ENCODE measurements at places on chromosomes 12 and 14.

DNA sequence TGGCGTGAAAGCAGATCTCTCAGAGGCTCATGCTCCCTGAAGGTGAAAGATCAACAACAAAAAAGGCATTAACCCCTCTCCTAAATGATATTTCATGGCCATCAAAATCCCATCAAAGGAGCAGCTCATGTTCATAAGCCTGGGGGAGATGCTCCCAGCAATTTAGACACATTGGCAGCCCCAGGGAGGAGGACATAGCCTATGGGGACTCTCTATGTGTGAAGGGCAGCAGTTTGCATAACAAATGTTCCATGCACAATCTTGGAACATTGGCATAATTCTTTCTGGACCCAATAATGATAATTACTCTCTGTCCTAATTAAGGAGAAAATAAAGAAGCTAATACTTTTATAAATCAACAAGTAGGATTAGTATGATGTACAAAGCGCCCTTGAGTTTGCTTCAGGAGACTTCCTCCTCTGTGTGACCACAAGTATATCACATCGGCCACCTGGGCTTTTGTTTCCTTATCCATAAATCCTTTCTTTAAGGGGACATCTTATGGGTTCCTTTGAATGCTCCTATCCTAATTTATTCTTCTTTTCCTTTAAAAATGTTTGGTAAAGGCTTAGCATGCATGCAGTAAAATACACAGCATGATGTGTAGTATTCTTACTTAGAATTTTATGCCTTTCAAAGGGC lies 161.9 kb upstream of the PLEKHG7 start:
- no peak for DNase-seq

DNA sequence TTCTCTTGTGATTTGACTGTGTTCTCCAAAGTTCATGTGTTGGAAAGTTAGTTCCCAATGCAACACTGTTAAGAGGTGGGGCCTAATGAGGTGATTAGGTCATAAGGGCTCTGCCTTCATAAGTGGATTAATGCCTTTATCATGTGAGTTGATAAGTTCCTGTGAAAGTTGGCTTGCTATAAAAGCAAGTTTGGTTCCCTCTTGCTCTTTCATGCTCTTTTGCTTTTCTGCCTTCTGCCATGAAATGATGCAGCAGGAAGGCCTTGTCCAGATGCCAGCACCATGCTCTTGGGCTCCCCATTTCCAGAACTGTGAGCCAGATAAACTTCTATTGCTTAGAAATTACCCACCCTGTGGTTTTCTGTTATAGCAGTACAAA lies 41.9 kb downstream of the SLC16A7 start:
- DNase-seq: no peak

DNA sequence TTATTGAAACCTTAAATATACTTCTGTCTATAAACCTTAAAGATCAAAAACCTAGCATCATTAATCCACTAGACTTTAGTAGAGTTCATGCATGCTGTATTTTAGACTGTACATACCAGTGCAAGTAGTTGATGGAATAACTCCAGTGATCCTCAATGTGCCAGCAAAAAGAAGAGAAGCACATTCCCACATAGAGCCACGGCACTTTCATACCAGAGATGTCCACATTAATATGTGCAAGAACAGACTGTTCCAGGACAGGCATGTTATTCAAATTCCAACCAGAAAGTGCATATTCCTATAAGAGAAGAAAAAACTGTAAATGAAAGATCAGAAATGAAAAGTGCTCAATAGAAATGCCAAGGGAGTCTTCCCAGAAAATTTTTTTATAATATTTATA lies 55.0 kb downstream of the KDM5A start:
- DNase-seq: no peak

GRCh38 chr12:122393817-122394216 lies 28.7 kb downstream of the CLIP1 start:
- DNase-seq: peak; percentile 13

- DNase-seq: no peak
Observed at GRCh38 chr12:23029185-23029584, 404.2 kb downstream of the ETNK1 start.

GRCh38 chr12:53048780-53049401 lies 974 bp upstream of the TNS2 start:
- DNase-seq: no peak

DNA sequence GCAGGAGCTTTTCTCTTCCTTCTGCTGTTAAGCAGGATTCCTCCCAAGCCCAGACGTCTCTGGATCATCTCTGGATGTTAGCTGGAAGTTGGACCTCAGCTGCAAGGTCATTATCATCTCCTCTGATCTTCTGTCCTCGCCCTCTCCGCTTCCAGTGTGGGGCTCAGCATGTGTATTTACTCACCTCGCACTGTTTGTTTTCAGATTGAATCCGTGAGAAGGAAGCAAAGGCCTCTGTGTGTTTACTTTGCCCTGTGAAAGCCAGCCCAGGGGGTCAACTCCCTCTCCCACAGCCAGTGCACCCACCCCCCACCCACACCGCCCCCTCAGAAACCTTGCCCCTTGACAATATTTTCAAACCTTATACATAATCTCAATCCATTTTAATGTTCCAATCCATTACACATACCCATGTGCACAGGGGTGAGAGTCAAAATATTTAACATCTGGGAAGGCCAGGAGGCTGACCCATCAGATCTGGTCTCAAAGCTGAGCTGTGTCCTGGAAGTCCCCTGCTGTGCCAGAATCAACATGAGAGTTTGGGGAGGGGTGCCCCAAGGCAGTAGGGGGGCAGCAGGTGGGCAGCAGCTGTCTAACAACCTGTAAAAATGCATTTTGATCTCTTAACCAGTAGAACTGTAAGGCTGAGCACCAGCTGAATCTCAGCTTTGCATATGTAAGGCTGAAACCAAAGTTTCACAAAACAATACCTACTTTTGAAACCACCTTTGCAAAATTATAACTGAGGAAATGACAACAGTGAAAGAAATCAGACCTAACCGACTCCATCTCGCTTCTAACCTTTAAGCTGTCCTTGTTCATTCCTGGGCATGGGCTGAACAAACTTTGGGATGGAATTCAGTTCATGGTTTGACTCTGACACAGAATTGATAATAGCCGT lies 157.9 kb downstream of the ZNF664 start:
- no peak for DNase-seq

- no peak for DNase-seq
Observed at GRCh38 chr12:84172823-84173424, 739.7 kb downstream of the SLC6A15 start.

GRCh38 chr12:12561371-12562015 lies 1.2 kb downstream of the DUSP16 start:
- no peak for DNase-seq

DNA sequence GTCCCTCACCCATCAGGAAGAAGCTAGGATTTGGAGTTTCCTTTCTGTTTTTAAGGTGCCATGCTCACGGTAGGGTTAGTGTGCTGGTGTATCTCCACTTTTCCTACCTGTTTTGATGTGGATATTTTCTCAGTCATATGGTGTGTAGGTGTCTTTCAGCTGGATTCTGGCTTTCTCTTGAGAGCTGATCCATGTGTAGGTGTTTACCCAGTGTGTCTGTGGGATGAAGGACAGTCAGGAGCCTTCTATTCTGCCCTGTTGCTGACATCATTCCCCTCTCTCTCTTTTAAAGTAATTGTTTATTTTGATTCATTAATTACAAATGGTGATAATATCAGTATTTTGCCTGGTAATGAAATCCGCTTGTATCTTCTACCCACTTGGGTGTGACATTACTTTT lies 22.8 kb downstream of the TMX1 start:
- DNase-seq: no peak

DNA sequence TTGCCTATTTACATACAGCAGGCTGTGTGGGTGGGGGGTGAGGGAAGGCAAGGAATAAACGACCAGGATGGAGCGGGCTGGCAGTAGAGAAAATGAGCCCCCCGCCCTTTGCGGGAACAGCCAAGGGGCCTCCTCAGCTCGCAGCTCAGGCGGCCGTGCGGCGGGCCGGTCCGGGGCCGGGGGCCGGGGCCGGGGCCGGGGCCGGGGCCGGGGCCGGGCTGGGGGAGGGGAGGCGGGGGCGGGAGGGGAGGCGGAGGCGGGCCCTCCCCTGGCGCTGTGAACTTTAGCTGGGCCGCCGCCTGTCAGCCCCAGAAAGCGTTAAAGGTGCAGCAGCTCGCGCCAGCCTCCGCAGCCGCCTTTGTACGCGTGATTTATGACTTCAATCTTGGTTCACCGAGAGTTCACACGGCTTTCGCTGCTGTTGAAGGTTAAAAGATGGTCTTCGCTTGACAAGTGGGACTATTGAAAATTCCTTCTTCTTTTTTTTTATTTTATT lies 28.8 kb downstream of the HOXC4 start:
- DNase-seq: peak; percentile 32

DNA sequence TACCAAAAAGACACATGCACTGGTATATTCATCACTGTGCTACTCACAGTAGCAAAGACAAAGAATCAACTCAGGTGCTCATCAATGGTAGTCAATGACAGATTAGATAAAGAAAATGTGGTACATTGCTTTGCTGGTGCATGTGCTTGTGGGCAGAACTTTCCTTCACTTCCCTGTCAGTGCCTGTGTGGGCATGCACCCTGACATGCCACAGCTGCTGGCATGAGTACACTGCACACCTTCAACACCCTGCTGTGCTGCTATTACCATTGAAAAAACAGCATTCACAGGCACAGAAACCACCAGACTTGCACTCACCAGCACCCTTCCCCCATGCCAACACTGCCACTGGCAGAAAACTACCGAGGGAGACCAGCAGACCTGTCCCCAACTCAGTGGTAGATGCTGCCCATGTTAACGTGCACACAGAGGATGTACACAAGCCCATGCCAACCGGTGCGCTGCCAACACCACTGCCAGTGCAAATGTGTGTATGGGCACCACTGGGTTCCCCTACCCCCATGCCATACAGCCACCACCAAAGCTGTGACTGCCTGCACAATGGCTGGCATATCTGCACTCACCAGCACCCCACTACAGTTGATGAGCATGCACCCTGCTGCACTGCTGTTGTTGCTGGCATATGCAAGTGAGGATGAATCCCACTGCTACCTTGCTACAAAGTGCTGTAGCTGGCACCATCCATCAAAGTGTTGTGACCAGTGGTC lies 57.4 kb downstream of the APOBEC1 start:
- no peak for DNase-seq

- DNase-seq: no peak
Observed at GRCh38 chr14:103734081-103734888, 18.7 kb downstream of the ZFYVE21 start.

GRCh38 chr14:62373944-62374343 lies 611.7 kb downstream of the SNAPC1 start:
- no peak for DNase-seq

DNA sequence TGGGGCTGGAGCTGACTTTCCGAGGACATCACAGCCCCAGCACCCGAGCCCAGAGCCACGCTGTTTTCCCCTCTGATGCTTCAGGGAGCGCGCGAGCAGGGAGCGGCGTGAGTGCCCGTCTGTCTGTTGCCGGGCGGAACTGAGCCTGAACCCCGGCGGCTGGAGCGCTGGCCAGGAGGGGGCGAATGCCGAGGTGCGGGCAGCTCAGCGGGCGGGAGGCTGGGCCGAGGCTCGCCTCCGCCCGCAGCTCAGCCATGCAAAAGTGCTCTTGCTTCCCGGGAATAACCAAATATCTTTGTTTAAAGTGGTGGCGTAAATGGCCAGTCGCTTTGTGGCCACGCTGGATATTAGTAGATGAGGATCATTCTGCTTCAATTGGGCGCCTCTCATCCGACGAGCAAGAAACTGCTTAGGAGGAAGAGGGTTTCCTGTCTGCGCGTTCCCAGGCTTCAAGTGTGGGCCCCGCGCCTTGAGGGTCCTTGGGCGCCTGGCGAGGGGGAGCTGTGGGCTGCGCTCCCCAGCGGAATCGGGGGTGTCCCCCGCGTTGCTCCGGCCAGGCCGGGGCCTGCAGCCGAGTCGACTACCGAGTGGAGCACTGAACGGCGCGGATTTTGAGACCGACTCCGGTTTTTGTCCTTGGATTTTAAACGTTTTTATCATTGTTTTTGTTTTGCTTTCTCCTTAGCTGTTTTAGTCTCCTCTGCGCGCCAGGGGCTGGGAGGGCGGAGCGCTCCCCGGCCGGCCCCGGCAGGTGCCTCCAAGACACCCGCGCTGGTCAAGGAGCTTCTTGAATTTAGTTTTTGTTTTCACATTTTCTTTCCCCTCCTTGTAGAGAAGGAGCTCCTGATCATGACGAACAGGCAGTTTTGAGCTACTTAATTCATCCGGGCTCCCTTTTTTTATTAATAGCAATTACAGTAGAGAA lies 831 bp upstream of the NKX2-1 start:
- DNase-seq: no peak

DNA sequence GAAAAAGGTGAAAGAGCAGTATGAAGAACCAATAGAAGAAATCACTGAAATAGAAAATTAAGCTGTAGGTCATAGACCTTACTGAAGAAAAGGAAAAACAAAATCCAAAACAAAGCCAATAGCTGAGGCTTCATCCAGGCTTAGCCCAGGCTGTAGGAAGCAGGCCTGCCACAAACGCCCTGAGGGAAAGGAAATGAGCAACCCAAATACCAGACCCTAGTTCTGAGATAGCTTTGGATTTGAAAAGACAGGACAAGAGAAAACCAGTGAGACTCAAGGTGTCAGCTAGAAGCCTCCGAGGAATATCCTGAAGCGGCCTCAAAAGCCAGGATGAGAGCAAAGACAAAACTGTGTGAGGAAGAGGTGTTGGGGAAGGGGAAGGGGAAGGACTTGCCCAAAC lies 79.2 kb downstream of the FERMT2 start:
- DNase-seq: no peak
